Heart left ventricle (tissue), 16 donors: ENCODE measurements at places on chromosomes 1 and 21. TPM values are rescaled to one million over a fixed set of nuclear protein-coding genes. Genes with fewer than 3 reads are reported as not detected.

The CYYR1 gene
- 37.6 TPM for total RNA-seq

The FCRL6 gene
- total RNA-seq = not detected

The GSTM5 gene
- 9.0 TPM for total RNA-seq

DNA sequence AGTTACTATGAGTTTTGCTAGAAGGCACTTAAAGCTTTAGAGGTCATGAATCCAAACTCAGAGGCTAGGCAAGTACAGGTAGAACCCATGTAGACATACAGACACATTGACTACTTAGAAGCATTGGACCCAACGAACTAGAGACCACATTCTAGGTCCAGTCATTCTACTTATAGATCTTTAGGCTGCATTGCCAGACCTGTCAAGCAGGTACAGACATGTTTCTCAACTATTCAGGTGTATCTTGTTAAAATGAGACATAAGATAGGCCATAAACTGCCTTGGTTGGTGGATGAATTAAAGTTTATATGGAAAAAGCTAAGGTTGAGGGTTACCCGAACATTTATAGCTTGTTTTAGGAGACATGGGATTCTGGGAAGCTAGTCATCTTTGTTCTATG is 6.5 kb downstream of the ZP4 start:
- DNase-seq = no peak
- no peak overlapping the region for H3K27ac ChIP-seq
- no peak overlapping the region for H3K4me3 ChIP-seq
- H3K4me1 ChIP-seq = no peaks in the 10 kb centered on the region
- H3K27me3 ChIP-seq = no peaks in the 10 kb centered on the region

GRCh38 chr1:2313651-2314261 is 77.6 kb downstream of the MORN1 start:
- H3K36me3 ChIP-seq = peaks cover 6% of the 10 kb centered on the region
- no peaks in the 10 kb centered on the region for H3K27me3 ChIP-seq
- peaks cover 64% of the 10 kb centered on the region for H3K4me1 ChIP-seq
- DNase-seq = no peak

DNA sequence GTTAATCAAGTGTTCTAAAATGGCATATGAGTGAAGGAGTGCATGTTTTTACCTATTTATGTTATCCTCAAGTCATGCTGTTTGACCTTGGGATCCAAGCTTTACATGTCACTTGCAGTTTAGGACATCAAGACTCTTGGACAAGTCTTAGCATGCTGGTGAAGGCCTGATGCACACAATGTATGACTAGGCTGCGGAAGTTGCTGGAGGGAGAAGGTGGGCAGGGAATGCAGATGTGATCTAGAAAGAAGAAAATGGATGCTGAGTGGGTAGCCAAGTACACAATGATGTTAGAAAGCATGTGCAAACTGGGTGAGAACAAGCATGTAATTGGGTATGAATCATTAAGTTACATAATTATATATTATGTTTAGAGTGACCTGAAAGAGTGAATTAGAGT is 301.8 kb downstream of the BRINP2 start:
- no peak for DNase-seq
- no peaks in the 10 kb centered on the region for H3K4me1 ChIP-seq
- no peaks in the 10 kb centered on the region for H3K27me3 ChIP-seq
- no peak overlapping the region for H3K4me3 ChIP-seq
- H3K36me3 ChIP-seq = no peaks in the 10 kb centered on the region
- no peak overlapping the region for H3K27ac ChIP-seq

DNA sequence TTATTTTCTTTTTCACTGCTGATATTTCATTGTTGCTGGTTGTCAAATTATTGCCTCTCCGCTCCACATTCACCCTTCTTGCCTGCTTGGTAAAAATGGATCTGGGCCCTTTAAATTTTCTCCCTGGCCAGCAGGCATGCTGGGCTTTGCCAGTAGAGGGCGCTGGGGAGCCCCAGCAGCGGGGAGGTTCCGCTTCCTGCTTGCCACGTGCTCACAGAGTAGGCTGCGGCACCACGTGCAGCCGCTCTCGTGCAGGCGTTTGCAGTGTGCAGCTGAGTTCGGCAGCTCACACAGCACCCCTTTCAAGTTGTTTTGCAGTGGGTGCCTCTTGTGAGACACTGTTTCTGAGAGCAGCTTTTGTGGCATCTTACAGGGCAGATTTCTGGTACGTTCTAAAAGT is at the start of gene ACTL8:
Gene ACTL8, plus strand, starts transcription at position 214 of the 400 bp plus-strand sequence. CDS start 67,676 bp downstream, outside the sequence.
- H3K27me3 ChIP-seq = no peaks in the 10 kb centered on the region
- no peak within 1 kb of the TSS for H3K4me3 ChIP-seq
- no peaks in the 10 kb centered on the region for H3K36me3 ChIP-seq
- H3K4me1 ChIP-seq = no peaks in the 10 kb centered on the region
- no peak within 1 kb of the TSS for H3K27ac ChIP-seq
- peak; percentile 33 for DNase-seq

GRCh38 chr1:231686384-231686783 is 59.8 kb downstream of the DISC1 start:
- peaks cover 4% of the 10 kb centered on the region for H3K4me1 ChIP-seq
- no peak overlapping the region for H3K4me3 ChIP-seq
- H3K27ac ChIP-seq = no peak overlapping the region
- DNase-seq = no peak
- no peaks in the 10 kb centered on the region for H3K27me3 ChIP-seq
- no peaks in the 10 kb centered on the region for H3K36me3 ChIP-seq

- DNase-seq = no peak
- no peaks in the 10 kb centered on the region for H3K36me3 ChIP-seq
- no peak overlapping the region for H3K4me3 ChIP-seq
- no peak overlapping the region for H3K27ac ChIP-seq
- no peaks in the 10 kb centered on the region for H3K27me3 ChIP-seq
Measured at GRCh38 chr1:82171955-82172354, 371.2 kb downstream of the ADGRL2 start.

GRCh38 chr1:204001166-204001901 is 71.6 kb upstream of the SOX13 start:
- H3K4me3 ChIP-seq = no peak overlapping the region
- H3K27me3 ChIP-seq = no peaks in the 10 kb centered on the region
- H3K36me3 ChIP-seq = no peaks in the 10 kb centered on the region

DNA sequence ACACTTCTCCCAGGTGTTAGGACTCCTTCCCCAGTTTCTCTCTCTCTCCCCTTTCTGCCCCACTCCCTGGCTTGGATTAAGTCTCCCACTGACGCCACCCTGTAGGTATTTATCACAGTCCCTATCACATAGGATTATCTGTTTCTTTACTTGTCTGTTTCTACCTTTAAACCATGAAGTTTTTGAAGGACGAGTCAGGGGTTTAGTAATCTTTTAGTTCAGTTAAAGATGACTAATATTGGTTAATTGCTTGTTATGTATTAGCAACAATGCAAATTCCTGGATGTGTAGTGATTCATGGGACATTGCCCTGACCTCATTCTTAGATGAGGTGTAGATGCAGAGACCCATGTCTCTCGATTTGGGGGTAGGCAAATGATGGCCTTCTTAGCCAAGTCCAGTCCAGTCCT is 6.4 kb downstream of the LAMC1 start:
- H3K4me1 ChIP-seq = peaks cover 51% of the 10 kb centered on the region
- H3K4me3 ChIP-seq = no peak overlapping the region
- H3K27ac ChIP-seq = no peak overlapping the region
- peaks cover 24% of the 10 kb centered on the region for H3K36me3 ChIP-seq
- no peak for DNase-seq

- H3K27ac ChIP-seq = no peak overlapping the region
- H3K4me3 ChIP-seq = no peak overlapping the region
- H3K4me1 ChIP-seq = no peaks in the 10 kb centered on the region
Measured at GRCh38 chr1:38068220-38068979, 21.8 kb upstream of the POU3F1 start.

DNA sequence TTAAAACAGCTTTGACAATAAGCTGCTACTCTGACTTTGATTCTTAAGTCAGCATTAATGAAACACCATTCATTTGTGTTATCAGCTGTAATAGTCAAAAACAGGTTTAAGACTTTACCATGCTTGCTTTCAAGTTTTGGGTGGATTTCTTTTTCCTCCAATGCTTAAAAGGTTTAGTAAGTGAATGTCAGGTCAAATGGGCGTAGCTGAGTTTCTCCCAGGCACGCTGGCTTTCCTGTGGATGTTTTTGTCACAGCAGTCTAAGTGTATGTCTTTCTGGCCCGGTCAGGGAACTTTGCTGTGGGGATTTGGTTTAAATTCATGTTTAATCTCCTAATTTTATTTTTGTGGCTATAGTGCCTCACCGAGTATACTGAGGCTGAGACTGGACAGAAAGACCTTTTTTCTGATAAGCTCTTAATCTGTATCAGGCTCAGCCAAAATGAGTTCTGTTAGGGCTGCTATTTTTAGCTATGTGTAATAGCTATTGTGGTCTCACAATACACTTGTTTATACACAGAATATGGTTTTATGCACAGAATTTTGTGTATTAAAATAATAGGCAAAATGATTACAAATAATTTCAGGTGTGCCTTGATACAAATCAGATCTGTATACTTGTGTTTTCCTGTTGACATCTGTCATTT is 292.8 kb downstream of the DISC1 start:
- DNase-seq = no peak
- peak overlapping the region; percentile 23 for H3K4me3 ChIP-seq
- H3K27ac ChIP-seq = peak overlapping the region; percentile 78
- peaks cover 8% of the 10 kb centered on the region for H3K4me1 ChIP-seq
- no peaks in the 10 kb centered on the region for H3K36me3 ChIP-seq

DNA sequence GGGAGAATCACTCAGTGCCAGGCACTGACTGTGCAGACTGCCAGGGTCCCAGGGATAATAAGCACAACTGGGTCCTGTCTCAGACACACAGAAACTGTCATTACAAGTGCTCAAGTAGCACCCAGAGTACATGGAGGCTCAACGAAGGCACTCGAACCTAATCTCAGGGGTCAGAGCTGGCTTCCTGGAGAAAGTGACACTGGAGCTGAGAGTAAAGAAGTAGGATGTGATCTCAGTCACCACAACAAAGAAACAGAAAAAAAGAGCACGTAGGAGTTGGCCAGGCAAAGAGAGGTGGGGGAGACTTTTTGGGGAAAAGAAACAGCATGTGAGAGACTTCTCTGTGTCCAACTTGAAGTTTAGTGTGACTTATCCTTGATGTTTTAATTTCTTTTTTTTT is 1.3 kb downstream of the CATSPER4 start:
- H3K36me3 ChIP-seq = no peaks in the 10 kb centered on the region
- H3K27me3 ChIP-seq = no peaks in the 10 kb centered on the region
- H3K4me1 ChIP-seq = no peaks in the 10 kb centered on the region
- no peak for DNase-seq
- no peak overlapping the region for H3K4me3 ChIP-seq
- H3K27ac ChIP-seq = no peak overlapping the region

DNA sequence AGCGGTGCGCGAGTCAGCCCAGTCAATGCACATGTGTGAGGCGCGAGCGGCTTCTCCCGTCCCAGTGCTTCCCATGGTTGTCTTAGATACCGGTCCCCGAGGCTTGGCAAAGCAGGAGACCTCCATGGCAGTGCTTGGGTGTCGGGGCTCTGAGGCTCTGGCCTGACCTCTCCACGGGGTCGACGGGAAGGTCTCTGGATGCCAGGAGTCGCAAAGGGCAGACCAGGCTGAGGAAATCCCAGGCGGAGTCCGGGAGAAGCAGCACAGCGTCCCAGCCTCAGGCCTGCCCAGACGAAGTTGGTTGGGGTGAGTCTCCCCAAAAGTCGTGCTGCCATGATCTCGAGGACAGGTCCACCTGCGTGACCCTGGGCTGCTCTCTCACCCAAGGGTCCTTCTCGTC is 3881.6 kb downstream of the SRGAP2C start:
- H3K27ac ChIP-seq = no peak overlapping the region
- no peaks in the 10 kb centered on the region for H3K36me3 ChIP-seq
- DNase-seq = no peak
- H3K27me3 ChIP-seq = no peaks in the 10 kb centered on the region

DNA sequence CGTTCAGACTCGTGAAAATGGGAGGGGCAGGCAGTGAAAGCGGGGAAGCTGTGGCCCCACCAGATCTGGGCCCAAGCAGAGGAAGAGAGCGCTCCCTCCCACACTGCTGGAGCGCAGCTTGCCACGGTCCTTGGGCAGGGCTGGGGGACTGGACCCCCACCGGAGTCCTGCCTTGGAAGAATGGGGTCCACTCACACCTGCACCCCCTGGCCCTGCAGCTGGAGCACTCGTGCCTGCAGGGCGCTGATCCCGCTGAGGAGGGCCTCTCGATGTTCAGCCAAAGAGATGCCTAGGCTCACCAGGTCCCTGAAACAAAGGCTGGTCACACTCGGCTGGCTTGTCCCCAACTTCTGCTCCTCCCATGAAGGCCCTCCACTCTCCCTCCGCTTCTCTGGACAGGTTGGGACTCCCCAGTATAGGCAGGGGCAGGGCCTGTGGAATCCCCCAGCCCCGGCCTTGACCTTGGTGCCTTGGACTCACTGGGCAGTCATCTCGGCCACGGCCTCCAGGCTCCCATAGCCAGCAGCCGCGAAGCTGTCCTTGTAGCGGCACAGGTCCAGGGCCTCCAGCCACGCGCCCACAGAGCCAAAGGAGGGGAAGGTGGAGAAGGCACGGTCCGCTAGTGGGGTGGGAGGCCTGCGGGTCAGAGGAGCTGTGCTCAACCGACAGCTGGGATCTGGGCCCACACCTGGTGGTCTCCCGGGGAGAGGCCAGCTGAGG is 26.0 kb downstream of the CDCA8 start:
- no peak overlapping the region for H3K4me3 ChIP-seq
- H3K27me3 ChIP-seq = peaks cover 5% of the 10 kb centered on the region
- no peak overlapping the region for H3K27ac ChIP-seq
- H3K4me1 ChIP-seq = no peaks in the 10 kb centered on the region
- no peak for DNase-seq
